ENCODE measurements at places on chromosomes 6 and 20. TPM values are rescaled to one million over a fixed set of nuclear protein-coding genes. Genes with fewer than 3 reads are reported as not detected.
A peak's percentile ranks its signal among the peaks of the same experiment; 100 is the strongest.

The MOCS1 gene
- total RNA-seq = 9.9 TPM

DNA sequence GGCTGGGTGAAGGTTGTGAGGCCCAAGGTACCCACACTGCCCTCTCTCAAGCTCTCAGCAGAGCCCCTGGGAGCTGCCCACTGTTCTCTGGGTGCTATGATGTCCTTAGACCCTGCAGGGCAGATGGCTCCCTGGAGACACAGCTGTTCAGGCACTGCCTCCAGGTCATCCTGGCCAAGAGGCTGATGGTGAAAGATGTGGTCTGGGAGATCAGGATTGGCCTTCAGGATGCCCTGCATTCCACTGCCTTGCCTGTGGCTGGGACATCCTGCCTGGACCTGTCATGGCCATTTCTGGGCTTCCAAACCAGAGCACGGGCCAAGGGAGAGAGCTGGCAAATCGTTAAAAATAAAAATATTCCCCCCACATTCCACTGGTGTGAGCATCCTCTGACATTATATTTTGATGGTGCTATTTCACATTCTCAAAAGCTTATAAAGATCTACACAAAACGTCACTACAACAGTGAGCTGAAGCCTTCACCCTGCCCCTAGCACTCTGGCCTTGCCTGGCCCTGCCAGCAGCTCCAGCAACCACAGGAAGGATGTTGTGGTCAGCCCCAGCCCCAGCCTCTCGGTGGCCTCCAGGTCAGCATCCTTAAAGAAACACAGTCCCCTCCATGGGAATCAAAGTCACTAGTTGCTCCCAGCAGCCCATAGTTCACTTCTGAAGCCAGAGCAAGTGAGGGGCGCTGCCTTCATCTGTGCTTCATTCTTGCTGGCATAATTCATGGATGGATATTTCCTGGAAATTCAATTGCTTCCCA is 13.5 kb upstream of the KCNK16 start:
- no peak for DNase-seq

- DNase-seq = no peak
These were observed 169.3 kb upstream of the RIN2 start for GRCh38 chr20:19588732-19589131.

GRCh38 chr6:24932832-24933231 is 2.9 kb downstream of the RIPOR2 start:
- no peak for DNase-seq

- DNase-seq = no peak
These were observed 209.9 kb upstream of the ZFP64 start for GRCh38 chr20:52401431-52401830.

DNA sequence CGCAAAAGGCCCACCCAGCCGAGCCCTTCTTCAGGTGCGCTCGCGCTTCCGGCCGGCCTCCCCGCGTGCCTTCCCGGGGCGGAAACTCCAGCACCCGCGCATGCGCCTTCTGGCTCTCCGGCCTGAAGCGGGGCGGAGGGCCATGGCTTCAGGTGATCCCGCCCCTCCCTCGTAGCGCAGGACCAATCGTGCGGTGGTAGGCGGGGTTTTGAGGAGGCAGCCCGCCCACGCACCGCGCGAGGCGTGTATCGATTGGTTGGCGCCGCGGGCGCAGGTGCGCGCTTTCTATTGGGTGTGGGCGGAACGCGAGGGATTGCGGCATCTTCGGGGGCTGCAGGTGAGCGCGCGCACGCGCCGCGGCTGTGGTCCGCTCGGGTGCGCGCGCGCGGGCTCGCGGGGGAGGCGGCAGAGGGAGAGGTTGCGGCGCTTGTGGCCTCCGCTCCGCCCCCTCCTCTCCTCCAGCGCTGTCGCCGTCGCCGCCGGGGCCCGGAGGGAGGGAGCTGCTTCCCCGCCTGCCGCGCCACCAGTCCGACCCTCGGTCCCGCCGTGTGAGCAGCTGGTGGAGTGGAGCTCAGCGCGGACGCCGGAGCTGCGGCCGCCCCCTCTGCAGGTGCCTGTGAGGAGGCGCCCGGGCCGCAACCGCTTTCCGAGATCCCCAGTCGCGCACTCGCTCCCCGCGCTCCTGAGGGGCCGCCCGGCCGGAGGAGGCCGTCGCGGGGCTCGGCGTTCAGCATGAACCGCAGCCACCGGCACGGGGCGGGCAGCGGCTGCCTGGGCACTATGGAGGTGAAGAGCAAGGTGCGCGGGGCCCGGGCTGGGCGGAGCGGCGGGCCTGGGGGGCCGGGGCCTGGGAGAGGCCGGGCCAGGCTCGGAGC is at the start of gene PARD6B:
TSS of gene PARD6B (plus strand) at position 526 of the 875 bp plus-strand sequence. CDS start at position 733, 207 bp downstream.
- DNase-seq = peak; percentile 98

- DNase-seq = no peak
These were observed 383.3 kb downstream of the TAF4 start for GRCh38 chr20:61682114-61682995.

DNA sequence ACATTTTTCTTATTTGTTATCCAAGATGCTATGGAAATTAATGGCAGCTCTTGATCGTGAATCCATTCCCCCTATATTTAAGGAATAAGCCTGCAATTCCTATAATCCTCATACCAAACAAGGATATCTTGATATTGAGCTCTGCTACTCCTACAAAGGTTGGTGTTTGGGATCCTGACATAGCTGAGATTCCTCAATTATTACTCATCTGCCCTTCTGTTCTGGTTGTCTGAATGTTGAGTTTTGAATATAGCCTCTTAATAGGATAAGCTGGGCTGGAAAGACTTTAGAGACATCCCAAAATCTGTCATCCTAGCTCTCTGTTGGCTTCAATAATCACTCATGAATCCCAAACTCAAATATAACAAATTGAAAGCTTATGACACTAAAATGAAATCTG is 49.9 kb downstream of the CLIC5 start:
- DNase-seq = no peak

- DNase-seq = no peak
These were observed 295.5 kb upstream of the HS3ST5 start for GRCh38 chr6:114638341-114638740.
